Activated CD8-positive, alpha-beta memory T cell treated with anti-CD3 and anti-CD28 coated beads for 1 hour (primary cell): ENCODE measurements at places on chromosomes 11 and 22.

DNA sequence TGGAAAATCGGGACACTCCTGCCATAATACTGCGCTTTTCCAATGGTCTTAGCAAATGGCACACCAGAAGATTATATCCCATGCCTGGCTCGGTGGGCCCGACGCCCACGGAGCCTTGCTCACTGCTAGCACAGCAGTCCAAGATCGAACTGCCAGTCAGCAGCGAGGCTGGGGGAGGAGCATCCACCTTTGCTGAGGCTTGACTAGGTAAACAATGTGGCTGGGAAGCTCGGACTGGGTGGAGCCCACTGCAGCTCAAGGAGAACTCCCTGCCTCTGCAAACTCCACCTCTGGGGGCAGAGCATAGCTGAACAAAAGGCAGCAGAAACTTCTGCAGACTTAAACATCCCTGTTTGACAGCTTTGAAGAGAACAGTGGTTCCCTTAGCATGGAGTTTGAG lies 15.6 kb downstream of the PTH start:
- no peak for DNase-seq

GRCh38 chr11:114668109-114668508 lies 10.2 kb upstream of the NXPE2 start:
- DNase-seq, result no peak

DNA sequence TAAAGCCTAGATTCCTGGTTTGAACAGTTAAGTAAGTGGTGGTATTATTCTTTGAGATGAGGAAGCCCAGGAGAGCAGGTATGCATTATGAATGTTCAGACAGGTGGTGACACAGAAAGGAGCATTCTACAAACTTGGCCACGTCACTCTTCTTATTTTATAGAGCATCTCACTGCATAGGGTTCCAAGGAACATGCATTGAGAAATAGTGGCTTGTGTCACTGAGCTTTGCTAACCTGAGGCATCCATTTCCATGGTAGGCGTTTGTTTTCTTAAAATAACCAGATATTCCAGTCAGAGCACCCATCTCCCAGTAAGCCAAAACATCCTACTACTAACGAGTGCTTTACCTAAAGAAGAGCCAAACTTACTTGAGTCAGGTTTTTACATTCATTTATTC lies 169.7 kb downstream of the NAV2 start:
- DNase-seq, result no peak

GRCh38 chr22:37843741-37844089 lies 419 bp downstream of the ANKRD54 start:
- DNase-seq, result peak; percentile 14

- DNase-seq, result no peak
Measured at GRCh38 chr11:60890696-60891095, 15.7 kb downstream of the PRPF19 start.

DNA sequence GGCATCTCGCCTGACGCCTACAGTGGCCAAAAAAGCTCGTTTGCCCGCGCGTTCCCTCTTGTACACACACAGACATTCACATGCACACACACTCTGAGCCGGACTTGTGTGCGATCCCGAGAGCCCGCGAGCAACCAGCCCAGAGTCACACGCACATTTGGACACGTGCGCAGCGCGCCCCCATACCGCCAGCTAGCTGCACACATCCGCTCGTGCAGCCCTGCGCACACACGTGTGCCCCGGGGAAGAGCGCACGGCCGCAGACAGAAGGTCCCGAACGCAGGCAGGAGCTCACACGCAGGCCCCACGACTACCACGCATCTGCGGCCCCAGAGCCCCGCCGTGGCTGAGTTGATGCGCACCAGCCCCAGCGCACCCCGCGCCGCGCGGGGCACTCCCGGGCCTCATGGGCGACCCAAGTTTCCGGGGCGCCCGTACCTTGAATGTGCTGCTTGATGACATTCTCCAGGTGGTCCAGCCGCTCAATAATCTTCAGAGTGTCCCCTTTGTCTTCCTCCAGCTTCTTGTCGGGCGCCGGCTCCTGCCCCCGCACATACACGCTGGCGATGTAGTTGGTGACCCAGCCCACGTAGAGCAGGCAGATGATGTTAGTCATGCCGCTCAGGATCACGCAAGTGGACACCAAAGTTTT lies 758 bp downstream of the GALNT18 start:
- DNase-seq, result no peak
